ENCODE measurements at places on chromosomes 4 and X.

- no peak for DNase-seq
Observed at GRCh38 chrX:15864023-15864422, 9.4 kb upstream of the AP1S2 start.

GRCh38 chrX:20265726-20266681 is 705 bp downstream of the RPS6KA3 start:
- DNase-seq, result peak; percentile 4

DNA sequence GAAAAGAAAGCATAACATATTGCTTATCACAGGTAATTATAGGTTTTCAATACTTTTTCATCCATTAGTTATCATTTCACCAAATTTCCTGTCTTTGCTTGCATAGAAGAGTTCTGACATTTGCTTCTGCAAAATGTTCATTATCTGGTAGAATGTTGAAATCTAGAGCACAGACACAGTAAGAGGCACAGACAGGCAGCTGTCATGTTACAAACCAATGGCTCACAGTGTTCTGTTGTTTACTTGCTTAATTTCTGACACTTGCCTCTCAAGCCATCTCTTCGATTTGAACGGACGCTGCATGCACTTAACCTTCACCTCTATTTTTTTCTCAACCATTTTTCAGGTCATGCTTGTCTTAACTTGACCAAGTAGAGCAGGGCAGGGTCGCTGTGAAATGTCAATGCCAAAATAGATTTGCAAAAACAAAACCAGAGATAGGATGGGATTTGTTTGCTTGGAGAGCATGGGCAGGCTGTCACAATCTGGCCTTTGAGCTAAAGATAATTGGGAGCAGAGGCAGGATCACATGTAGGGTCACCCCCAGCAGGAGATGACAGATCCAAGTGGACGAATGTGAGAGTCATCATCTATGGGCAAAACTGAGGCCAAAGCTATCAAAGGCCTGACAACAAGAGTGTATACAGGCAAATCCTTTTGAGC is 292.3 kb downstream of the SMARCA1 start:
- no peak for DNase-seq

DNA sequence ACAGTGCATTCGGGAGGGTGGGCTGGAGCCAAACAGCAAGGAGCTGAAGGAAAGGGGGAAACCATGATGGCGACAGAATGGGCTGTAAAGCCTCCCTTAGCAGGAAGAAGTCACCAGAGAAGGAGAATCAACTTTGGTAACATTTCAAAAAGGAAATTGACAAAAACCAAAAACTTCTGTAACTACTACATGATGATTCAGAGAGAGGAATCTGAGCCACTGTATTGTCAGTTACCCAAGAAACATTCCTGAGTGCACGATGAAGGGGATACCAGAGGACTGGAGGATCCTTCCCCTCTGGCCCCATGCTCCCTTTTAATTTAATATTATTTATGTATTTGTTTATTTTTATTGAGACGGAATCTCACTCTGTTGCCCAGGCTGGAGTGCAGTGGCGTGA is 26.3 kb downstream of the PDHA1 start:
- no peak for DNase-seq

DNA sequence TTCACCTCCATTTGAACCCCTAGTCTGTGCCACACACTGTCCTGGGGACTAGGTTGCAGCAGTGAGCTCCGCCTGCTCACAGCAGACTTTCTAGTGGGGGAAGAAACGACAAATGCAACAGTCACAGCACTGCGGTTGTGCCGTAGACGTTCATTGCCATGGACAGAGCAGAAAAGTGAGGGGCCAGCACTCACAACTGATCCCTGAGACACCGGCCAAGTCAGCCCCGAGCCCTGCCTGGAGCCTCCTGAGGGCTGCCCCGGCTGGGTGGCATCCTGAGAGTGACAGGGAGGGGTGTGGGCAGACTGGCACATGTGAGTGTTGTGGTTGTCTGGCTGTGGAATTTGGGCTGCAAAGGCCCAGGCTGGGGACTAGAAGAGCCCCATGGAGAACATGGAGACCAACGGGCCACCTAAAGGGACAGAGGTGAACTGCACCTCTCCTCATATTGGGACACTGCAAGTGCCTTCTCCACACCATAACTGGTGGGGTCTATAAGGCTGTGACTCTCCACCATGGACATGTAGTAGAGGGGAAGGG is 4.6 kb downstream of the DUSP9 start:
- DNase-seq, result no peak

- DNase-seq, result no peak
Observed at GRCh38 chr4:35695003-35695402, 549.3 kb downstream of the ARAP2 start.

DNA sequence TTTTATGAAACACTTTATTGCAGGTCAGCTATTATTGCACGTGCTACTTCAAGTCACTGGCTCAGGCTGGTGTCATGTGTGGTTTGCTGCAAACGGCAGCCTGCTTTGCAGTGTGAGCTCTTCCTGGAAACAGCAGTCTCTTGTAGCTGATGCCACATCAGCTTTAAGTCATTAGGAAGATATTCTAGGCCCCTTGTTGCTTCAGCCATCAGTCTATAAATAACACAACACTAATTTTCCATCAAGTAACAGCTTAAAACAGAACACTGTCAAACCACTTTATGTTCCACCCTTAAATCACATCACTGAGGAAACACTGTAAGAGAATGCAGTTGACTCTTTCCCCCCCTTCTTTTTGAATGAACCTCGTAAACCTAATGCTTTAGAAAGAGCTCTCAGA is 93.8 kb downstream of the GATB start:
- DNase-seq, result no peak

DNA sequence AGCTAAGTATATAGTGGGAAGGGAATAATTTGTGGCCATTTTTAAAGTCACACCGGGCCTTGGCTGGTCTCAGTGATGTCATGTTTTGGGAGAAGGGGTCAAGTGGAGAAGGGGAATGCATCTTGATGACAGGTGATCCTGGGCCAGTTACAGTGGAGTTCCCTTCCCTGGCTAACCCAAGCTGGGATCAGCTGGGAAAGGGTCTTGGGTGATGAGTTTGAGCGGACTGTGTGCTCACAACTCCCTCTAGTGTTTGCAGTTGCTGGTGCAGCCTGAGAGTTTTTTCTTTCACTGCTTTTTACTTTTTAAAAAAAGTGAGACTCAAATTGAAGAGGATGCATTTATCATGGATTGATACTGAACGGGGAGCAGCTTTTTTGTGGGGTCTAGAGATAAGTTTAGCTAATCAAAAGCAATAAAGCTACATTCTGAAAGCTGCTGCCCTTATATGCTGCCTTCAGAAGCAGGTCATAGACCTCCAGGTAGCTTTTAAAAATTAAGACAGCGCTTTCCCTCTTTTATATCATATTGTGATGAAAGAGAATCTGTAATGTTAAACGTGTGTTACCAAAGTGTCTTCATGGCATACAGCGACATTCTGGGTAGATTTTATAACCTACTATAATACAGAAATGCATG is 164.7 kb downstream of the DCLK2 start:
- DNase-seq, result no peak

GRCh38 chr4:82543131-82543530 is 18.7 kb downstream of the TMEM150C start:
- DNase-seq, result no peak

DNA sequence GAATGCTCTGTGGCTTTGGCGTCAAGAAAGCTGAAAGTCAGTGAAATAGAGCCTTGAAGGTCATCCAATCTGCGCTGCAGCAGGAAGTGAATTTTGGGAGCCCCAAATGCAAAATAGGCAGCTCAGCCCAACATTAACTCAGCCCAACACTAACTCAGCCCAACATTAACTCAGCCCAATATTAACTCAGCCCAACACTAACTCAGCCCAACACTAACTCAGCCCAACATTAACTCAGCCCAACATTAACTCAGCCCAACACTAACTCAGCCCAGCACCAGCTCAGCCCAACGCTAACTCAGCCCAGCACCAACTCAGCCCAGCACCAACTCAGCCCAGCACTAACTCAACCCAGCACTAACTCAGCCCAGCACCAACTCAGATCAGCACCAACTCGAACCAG is 71.5 kb downstream of the SORBS2 start:
- DNase-seq, result no peak

DNA sequence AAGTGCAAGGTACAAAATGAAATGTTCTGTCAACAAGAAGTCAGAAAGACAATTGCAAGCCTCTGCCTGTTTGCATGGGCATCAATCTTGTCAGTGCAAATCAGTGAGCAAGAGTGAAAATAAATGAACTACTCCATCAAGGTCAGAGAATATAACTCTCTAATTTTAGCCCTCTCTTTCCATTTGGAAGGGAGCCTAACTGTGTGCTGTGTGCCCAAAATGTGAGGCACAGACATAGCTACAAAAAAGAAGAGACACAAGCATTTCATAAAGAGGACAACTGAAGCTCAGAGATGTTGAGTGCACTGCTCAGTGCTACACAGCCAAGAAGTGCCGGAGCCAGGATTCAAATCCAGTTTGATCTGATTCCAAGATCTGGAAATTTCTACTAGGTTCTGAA is 114.3 kb downstream of the SLC2A9 start:
- DNase-seq, result no peak

- no peak for DNase-seq
Observed at GRCh38 chr4:177163532-177163931, 146.1 kb upstream of the NEIL3 start.

DNA sequence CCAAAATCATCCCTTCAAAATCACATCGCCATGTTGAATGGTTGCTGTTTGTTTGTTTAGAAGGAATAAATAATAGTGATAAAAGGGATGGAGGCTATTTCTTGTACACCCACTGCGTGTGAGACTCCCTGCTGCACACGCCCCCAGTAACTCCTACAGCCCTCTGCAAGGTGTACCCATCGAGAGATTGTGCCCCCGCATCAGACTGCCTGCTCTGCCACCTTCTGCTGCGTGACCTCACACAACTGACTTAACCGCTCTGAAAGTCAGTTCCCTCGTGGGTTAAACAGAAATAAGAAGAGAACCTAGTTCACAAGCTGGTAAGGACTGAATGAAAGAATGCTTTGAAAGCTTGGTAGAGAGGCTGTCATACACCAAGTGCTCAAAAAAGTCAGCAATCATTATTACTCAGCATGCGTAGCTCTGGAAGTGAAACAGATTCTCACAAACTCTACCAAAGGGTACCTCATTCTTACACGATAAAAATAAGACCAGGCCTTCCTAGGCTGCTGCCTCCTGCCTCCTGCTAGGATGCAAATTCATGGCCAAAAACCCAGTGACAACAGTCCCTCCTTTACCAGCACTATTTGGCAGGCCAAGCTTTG is 147.1 kb downstream of the CPEB2 start:
- DNase-seq, result no peak

- DNase-seq, result no peak
Observed at GRCh38 chrX:9873952-9874351, 87.7 kb downstream of the SHROOM2 start.

DNA sequence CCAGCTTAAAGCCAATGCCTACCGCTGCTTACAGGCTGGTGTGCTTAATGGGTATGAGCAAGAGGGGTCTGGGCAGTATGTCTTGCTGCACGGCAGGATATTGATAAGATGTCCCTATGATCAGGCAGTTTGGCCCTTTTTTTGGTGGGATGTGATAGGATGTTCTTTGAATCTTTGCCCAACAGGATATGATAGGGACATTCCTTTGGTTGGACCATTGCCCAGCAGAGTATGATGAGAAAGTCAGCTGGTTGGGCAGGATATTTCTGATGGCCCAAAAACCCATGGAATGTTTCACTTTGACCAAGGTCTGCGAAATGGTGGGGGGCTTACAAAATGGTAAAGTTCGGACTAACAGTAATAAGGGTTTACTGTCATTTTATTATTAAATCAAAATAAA is 1060.6 kb downstream of the STIM2 start:
- DNase-seq, result no peak

DNA sequence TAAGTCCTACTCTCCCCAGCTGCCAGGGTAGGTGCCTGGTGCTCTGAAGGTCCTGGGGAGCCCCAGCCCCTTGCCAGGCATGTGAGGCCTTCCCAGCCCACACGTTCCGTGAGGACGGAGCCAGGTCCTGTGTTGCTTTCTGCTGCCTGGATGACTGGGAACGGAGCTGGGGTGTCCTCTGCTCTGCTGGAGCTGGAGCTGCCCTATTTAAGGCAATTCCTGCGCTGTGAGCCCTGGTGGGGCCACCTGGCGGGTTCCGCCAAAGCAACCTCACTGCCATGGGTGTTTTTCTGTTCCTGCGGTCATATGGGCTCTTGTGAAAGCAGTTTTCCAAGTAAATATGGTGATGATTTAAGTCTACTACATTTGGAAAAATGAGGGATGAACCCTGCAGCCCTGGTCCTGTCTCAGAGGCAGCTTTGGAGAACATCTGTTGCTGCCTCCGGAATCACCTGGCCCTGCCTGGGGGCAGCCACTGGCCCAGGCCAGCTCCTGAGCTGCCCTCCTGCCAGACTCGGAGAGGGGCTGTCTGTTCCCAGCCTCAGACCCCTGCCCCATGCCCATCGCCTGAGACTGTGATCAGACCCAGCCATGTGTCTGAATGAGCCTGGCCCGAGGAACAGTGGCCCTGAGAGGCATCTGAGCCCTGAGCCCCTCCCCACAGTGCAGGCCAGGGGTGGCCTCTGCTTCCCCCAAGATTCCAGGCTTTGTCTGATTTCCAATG is 33.2 kb downstream of the FGFRL1 start:
- no peak for DNase-seq

DNA sequence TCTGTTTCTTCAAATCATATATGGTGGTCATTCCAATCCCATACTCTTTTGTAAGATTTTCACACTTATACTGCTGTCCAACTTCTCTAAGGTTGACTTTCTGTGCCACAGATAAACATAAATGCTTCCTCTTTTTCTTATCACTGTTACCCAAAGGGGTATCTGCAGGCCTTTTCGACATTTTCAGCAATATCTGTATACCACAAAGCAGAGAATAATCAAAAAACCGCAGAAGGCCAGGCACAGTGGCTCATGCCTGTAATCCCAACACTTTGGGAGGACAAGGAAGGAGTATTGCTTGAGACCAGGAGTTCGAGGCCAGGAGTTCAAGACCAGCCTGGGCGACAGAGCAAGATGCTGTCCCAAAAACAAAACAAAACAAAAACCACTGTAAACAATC is 3.1 kb upstream of the RFC1 start:
- no peak for DNase-seq
